ENCODE measurements at places on chromosomes 2 and 18. TPM values are rescaled to one million over a fixed set of nuclear protein-coding genes. Genes with fewer than 3 reads are reported as not detected.

ALKAL2 gene
- 0.62 TPM for total RNA-seq

GBX2 gene
- 0.60 TPM for total RNA-seq

ERBB4 gene
- total RNA-seq, result 105 TPM

REG1B gene
- not detected for total RNA-seq

SDC1 gene
- total RNA-seq, result 0.66 TPM

FBXO48 gene
- 2.7 TPM for total RNA-seq

NYAP2 gene
- 10.0 TPM for total RNA-seq

C2orf15 gene
- 1.3 TPM for total RNA-seq

ASTL gene
- 0.32 TPM for total RNA-seq

SOX11 gene
- total RNA-seq, result 1.4 TPM

DHRS9 gene
- 1.5 TPM for total RNA-seq

SERPINB3 gene
- not detected for total RNA-seq

ADRA2B gene
- total RNA-seq, result 0.20 TPM

ARL5A gene
- total RNA-seq, result 57.5 TPM
